ENCODE measurements at places on chromosomes 13 and 19. TPM values are rescaled to one million over a fixed set of nuclear protein-coding genes. Genes with fewer than 3 reads are reported as not detected.

DNA sequence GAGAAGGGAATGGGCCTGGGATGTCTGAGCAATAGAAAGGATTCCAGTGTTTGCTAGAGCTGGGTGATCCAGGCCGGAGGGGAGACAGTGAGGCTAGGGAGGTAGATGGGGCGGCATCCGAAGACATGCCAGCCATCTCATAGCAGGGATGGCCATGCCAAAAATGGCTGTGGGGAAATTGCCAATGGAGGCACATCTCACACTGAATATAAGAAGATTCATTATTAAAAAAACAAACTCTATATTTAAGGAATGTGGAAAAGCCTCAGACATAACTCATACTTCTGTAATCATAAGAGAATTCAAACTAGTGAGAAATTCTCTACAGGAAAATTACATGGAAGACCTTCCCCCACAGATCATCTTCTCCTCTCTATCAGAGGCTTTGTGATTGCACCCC lies 289.2 kb downstream of the FGF9 start:
- DNase-seq, result no peak

DNA sequence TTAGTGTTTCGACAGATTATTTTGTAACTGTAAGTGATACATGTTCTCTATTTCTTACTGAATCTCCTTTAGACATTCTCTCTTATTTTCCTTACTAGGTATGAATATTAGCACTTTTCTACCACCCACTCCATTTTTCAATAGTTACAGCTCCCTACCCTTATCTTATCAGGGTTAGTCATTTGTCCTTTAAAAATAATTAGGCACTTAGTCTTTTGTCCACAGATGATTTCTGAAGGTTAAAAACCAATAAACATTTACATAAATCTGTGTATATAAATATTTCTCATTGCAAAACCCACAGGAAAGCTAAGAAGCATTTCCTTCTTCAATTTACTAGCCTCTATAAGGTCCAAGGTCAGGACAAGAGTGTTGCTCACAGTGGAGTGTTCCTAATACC lies 624.1 kb upstream of the MIR17HG start:
- no peak for DNase-seq

The CEBPA gene
- 2.3 TPM for polyA plus RNA-seq

The NCAN gene
- polyA plus RNA-seq, result 0.09 TPM

The NLRP4 gene
- polyA plus RNA-seq, result not detected

DNA sequence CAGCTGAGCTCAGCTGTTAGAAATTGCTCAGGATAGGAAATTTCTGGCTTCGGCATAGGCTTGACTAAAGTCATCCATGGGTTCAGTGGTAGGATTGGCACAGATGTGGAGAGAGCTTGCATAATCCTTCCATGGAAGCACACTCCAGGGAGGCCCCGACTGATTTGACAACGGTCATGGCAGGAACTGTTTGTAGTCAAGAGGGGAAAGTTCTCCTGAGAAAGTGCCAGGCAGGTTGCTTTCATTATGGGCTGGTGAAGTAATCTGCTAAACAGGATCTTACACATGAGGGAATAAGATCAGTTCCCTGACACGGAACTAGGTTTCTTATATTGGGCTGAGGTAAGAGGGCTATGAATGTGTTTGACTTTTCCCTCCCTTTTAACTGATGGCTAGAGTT lies 120.1 kb downstream of the RGCC start:
- DNase-seq, result no peak

GRCh38 chr19:4376991-4377781 lies 23.2 kb downstream of the SH3GL1 start:
- no peak for DNase-seq

DNA sequence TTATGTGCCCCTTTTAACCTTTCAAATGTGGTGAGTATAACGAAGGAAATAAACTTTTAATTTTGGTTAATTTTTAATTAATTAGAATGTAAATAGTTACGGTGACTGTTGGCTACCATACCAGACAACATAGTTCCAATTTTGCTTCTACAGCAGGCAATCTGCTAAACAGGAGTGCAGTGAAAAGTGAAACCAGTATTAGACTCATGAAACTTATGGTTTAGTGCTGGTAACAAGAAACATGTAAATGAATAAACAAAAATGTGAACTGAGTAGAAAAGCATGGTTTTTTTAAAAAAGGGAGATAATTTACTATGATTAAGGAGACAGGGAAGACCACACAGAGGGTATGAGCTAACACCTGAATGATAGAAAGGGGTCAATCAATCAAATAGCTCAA lies 478.4 kb downstream of the PCDH9 start:
- DNase-seq, result no peak

DNA sequence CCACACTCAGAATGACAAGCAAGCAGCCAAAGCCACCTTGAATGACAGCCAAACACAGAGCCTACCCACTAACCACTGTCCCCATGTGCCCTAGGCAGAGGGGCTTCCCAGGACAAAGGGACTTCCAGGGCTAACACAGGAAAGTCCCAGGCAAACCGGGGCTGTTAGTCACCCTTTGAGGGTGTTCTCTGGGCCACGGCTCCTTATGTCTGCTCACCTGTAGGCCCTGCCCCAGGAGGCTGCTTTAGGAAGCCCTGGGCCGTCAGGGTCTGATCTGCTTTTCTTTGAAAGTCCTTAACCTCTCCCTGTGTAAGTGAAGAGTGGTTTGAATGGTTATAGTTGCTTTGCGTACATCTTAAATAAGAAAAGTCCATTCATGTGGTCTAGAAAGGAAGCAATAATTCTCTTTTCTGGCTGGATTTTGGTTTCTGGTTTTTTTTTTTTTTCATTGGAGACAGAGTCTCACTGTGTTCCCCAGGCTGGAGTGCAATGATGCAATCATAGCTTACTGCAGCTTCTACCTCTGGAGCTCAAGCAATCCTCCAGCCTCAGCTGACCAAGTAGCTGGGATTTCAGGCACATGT lies 161.4 kb downstream of the EFNB2 start:
- DNase-seq, result no peak

DNA sequence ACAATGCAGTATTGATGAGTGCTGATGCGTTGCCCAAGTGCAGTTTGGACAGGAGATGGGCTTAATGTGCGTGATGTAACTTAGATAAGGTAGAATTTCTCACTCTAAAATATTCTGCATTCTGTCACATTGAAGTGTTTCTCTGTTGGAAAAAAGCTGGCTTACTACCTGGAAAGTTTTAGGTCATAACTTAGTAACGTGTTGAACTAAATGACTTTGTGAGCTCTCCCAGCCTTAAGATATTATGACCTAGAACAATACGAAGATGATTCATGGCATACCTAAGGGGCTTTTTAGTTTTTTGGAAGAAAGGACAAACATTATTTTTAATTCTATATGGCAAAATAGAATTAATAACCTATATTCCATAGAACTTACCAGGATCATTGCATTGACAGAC lies 9.0 kb downstream of the UFM1 start:
- no peak for DNase-seq

DNA sequence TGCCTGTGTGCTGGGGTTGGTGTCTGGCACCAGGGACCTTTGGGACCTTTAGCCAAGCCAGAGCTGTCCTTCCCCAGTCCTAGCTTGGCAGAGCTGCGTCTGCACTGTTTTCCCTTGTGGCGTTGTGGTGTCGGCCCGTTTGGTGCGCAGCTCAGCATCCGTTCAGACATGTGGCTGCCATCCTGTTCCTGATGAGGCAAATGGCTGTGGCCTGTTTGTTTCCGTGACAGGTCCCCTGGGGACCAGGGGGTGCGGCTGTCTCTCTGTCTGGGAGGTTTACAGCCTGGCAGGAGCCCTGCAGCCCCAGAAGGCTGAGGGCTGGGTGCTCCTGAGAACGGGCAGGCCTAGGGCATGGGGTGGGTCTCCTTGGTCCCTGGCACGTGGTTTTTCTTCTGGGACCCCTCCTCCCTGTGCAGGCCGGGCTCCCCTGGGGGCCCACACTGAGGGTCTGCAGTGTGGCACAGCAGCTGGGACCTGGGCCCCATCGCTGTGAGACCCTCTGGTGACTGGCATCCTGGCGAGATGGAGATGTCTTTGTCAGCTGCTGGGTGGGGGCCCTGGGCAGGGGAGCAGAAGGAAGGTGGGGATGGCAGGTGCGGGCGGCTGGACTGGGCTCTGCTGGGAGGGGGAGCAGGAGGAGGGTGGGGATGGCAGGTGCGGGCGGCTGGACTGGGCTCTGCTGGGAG lies 4.0 kb downstream of the SPPL2B start:
- DNase-seq, result no peak

The KIR3DL2 gene
- polyA plus RNA-seq, result not detected

The SMIM44 gene
- not detected for polyA plus RNA-seq

DNA sequence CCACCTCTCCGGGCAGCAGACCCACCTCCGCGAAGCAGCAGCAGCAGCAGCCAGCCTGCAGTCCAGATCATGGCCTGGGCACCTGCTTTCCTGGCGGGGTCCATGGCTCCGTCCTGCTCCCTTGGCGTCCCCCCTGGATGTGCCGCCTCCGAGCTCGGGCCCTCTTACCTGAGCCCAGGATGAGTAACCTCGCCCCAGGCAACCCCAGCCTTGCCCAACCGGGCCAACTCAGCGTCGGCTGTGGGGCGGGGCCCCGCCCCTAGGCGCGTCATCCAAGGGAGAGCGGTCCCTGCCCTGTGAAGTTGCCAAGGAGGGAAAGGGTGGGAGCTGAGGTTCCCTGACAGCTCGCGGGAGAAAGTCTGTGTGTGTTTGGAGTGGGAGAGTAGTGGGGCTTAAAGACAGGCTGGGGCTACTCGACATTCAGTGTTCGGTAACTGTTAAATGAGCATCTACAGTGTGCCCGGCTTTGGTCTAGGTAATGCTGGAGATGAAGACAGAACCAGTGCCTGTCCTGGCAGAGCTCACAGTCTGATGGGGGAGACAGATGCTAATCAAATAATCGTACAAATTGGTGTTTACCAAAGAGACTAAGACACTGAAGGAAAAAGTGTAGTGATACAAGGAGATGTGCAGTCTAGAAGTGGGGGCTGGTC lies at the start of gene LYPD3:
Gene LYPD3 (minus strand): TSS at position 141 of the 653 bp plus-strand sequence. CDS start 37 bp downstream, at position 104.
- no peak for DNase-seq

The KIR3DL1 gene
- polyA plus RNA-seq, result not detected

The PTGER1 gene
- polyA plus RNA-seq, result 4.5 TPM

The TEX26 gene
- polyA plus RNA-seq, result 0.77 TPM

GRCh38 chr19:2425622-2426581 lies 1.5 kb downstream of the TIMM13 start:
- DNase-seq, result no peak

- DNase-seq, result no peak
Observed at GRCh38 chr19:39970425-39970674, 615 bp upstream of the PSMC4 start.

The LEUTX gene
- polyA plus RNA-seq, result not detected

The SIGLEC6 gene
- not detected for polyA plus RNA-seq

GRCh38 chr13:99955747-99956472 lies 15.7 kb downstream of the ZIC5 start:
- no peak for DNase-seq

- no peak for DNase-seq
Observed at GRCh38 chr13:50451609-50452008, 391.9 kb downstream of the DLEU7 start.

DNA sequence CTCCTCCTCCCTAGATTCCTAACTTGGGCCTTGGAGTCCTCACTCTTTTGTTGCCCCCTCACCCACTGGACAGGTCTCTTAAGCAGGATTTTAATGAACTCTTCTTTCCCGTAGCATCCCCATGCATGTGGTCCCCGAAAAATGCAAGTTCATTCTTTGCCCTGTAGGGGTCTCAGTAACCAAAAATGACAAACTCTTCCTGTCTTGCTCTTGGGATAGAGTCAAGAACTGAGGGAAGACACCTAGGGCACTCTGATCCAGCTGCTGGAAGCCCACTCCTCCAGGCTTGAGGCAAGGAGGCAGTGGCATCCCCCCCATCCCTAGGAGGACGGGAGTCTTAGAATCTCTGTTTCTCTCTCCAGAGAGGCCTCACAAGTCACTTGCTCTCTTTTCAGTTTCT lies 987.0 kb downstream of the DIAPH3 start:
- no peak for DNase-seq

DNA sequence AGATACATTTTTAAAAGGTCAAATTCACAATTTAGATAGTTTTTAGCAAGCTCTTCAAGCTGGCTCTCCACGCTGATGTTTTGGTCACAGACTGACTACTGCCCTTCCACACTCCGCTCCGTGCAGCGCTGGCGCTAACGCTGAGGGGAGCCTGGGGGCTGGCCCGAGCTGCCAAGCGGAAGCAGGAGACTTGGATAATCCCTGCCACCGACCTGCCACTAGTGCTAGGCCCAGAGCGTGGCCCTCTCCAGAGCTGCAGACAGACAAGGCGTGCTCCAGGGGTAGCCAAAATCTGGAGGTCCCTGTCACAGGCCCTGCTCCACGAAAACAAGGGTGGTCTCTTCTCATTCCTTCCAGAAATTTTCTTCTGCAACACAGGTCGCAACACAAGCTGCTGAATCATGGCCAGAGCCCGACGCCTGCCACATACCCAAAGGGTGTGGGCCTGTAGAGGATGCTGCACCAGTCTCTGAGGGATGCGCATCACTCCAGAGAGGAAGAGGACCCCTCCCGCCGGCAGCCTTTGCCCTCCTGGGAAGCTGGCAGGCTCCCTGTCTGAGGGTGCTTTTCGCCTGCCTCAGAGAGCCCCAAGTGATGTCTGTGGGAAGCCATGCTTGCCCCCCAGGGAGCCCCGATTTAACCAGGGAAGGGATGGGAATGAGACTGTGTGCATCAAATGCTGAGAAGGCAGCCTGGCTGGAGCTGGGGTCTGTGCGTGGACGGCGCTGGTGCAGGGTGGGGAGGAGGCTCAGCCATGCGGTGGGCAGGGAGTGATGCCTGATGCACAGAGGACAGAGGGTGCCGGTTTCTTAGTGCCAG lies 21.6 kb downstream of the CAPS start:
- DNase-seq, result no peak

- no peak for DNase-seq
Observed at GRCh38 chr13:28540612-28541011, 45.7 kb upstream of the FLT1 start.

DNA sequence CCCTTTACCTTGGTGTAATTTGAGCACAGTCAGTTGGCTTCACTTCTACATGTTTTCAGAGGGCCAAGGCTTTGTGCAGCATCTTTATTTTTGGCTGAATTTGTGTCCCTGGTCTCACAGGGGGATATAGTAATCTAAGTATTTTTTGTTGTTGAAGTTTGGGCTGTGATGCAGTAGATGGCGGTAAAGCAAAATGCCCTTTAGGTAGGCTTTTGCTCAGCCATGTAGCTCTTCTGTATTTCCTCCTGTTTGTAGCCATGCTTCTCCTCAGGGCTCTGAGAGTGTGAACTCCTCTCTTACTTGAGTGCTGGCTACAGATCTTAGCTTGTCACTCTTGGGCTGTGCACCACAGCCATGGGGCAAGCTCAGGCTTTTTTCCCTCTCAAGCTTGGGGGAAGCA lies 328.6 kb downstream of the SLITRK5 start:
- DNase-seq, result no peak

- DNase-seq, result no peak
Observed at GRCh38 chr13:92769046-92769445, 457.6 kb upstream of the GPC6 start.

- DNase-seq, result no peak
Observed at GRCh38 chr13:86976521-86977324, 694.4 kb upstream of the SLITRK5 start.

GRCh38 chr19:24141612-24142011 lies 54.6 kb downstream of the ZNF254 start:
- DNase-seq, result no peak

DNA sequence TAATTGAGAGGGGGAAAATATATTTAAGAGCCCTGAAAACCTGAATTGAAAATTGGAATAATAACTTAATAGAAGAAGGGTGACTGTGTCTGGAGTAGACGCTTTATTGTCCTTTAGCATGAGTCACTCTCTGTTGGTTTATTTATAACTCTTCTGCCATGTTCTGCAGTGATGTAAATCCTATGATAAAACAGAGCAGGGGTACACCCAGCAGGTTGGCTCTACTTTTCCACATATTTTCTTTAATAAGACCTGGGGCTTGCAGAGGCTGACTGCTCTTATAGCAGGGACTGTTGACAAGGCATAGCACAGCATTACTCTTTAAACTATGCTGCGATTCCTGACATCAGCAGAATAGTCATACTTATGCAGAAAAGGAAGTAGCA lies 389.9 kb upstream of the PCDH9 start:
- no peak for DNase-seq

Measured in renal cortex interstitium (tissue), 15 donors.